Activated CD4-positive, alpha-beta T cell treated with anti-CD3 and anti-CD28 coated beads, Interleukin-2, Interleukin-6, amounts not matched to agents 100 ng/mL and 50 ng/mL, durations not matched to agents 16 hours and 8 hours (primary cell): ENCODE measurements at places on chromosomes 12 and 14.

DNA sequence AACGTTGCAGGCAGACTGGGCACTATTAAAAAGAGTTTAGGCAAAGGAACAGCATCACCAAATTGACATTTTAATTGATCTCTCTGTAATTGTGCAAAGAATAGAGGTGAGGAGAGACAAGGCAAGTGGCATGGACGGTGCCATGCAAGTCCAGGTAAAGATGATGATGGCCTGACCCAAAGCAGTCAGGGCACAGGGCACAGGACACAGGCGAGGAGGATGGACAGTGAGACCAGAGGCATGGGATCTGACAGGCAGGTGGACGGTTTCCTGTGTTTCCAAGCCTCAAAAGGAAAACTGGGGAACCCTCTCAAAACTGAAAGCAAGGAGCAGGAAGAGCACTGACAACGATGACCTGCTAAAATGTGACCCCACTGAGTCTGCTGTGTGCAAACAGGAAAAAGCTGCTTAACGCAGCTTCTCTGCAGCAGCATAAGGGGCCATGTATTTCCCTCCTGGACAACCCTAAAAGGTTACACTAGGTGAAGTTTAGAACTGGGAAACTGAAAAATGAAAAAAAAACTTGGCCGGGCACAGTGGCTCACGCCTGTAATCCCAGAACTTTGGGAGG is 50.9 kb downstream of the CLIP1 start:
- no peak for DNase-seq

DNA sequence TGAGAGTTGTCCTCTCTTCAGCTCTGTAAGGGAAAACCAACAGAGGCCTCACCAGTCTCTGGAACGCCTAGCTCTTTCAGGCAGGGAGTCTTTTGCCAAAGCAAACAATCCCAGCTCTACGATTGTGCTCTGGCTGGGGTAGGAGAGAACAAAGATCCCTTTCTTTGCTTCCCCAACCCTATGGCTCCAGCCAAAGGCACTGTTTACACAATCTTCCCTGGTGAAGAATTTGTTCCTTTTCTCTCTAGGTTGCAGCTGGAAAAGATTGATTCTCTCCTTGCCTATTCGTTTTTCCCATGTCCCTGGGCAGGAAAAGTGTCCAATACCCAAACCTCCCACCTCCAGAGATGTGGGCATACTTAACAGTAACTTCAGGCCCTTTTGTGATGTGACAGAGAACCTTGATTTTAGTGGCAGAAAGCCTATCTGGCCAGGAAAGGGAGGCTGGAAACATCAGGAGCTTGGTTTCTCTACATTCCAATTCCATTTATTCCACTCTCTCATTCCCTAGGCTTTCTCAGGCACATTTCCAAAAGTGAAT is 16.8 kb downstream of the ATP5MC2 start:
- no peak for DNase-seq

- DNase-seq = no peak
Observed at GRCh38 chr14:32372154-32372553, 43.1 kb downstream of the AKAP6 start.

- DNase-seq = no peak
Observed at GRCh38 chr14:76880449-76880848, 54.2 kb downstream of the LRRC74A start.

GRCh38 chr12:75047885-75048525 is 161.6 kb downstream of the KCNC2 start:
- no peak for DNase-seq

- DNase-seq = no peak
Observed at GRCh38 chr12:92504594-92504981, 198.2 kb upstream of the PLEKHG7 start.

- no peak for DNase-seq
Observed at GRCh38 chr12:110282300-110282860, 1.3 kb downstream of the ATP2A2 start.

- DNase-seq = no peak
Observed at GRCh38 chr14:98966475-98967162, 305.4 kb downstream of the BCL11B start.

GRCh38 chr12:112988224-112988623 is 9.9 kb downstream of the OAS2 start:
- peak; percentile 57 for DNase-seq

- peak; percentile 76 for DNase-seq
Observed at GRCh38 chr12:108884116-108885012, 4.5 kb downstream of the DAO start.

DNA sequence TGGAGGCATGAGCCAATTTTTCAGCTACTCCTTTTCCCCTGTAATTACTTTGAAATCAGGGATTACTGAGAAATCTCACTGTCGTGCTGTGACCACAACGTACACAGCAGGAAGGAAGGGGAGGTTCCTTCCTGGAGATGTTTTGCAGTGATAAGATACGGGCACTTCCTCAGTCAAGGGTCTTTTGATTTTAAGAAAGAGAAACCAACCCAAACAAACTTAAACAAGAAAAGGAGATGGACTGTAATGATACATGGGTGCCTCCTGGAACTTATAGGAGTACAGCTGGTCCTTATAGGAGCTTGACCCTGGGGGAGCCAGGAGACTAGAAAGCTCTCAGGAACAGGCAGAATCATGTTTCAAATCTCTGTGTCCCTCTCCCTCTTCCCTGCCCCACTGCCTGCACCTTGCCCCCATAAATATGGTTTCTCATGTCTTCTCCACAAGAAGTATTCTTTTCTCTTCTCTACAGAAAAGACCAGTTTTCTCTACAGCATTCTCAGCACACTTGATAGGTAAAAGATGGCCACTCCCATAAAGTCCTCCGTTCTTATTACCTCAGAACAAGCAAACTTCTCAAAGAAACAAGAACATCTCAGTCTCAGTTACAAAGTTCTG is 281.1 kb upstream of the AMIGO2 start:
- peak; percentile 76 for DNase-seq

- no peak for DNase-seq
Observed at GRCh38 chr12:62739266-62740015, 195.5 kb downstream of the PPM1H start.

- no peak for DNase-seq
Observed at GRCh38 chr14:24280797-24281460, 9.5 kb upstream of the RABGGTA start.

DNA sequence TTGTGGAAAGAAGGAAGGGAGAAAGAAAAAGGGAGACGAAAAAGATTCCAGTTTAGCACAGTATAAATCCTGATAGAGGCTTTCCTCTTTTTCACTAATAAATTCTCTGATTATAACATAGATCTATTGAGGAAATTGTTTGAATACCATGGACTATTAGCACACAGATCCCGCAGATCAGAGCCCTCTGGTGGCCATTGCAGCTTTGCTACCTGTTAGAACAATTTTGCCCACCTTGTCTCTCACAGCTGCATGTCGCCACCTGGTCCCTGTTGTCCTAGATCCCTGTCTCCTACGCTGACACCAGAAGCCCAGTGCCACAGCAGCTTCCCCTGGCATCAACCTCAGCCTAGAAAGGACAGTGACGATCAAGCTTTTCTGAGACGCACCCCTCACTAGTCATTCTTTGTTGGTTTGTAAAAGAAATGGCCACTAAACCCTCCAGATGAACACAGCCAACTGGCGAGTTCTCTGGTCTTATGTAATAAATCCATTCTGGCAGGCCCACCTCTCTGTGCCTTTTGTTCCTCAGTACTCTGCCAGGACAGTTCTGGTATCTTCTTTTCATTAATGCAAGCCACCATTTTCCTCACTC is 9.9 kb downstream of the GPHB5 start:
- no peak for DNase-seq

- DNase-seq = peak; percentile 27
Observed at GRCh38 chr12:2959505-2960389, 550 bp downstream of the TEAD4 start.

DNA sequence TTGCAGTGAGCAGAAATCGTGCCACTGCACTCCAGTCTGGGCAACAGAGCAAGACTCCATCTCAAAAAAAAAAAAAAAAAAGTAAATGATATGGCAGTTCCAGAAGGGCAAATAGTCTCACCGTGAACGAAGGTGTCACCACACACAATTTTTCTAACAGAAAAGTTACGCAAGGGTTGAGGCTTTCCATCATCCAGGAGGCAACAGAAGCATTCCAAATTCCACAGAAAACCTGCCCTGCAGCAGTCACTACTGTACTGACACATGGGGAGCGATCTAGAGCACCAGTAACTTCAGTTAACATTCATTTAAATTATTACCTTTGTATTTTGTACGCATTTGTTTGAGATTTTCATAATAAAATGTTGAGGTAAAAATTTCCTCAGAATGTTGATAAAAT is 24.8 kb downstream of the TMCC3 start:
- no peak for DNase-seq

DNA sequence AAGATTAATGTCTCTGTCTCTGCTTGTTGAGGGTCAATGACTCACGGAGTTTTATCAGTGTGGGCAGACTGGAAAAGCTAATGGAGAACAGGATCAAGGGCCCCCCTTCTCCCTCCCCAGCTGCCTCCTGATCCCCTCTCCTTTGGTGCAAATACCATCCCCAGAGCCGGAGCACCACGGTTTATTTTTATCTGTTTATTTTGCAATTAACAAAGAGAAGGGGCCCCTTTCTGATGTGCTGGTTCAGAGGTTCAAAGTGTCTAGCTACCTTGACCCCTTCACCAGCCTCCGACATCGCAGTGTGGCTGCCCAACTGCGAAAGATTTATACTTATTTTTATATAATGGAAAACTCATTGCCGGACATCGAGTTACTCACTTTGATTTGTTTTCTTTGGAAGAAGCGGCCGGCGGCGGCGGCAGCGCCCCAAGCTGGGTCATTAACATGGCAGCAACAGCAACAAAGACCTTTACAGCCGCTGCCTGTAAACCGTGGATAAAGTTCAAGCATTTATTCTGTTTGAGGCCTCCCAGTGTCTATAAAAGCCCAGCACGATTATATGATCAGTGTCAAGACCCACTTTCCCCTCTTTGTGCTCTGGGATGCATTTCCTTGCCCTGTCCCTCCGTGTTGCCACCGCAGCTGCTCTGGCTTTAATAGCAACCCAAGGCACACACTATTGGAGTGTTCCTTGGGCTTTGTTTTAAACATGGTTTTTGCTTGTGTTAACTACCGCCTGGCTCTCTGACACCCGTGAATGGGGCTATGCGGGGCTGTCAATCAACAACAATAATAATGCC is 47.4 kb upstream of the PARP11 start:
- no peak for DNase-seq

DNA sequence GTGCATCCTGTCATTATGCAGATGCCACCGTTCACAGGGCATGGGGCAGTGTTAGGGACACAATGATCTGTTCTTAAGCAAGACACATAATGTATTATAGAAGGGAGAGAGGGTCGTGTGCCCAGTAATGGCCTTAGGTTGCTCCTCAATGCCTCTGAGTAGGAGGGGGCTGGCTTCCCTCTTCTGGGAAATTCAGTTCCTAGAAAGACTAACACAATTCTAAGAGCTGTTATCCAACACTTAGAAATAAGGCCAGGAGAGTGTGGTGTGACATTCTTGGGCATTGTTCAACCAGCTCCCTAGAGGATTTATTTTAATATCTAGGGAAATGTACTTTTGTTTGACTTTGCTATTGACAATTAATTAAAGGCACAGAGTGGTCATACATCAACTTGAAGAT is 118.5 kb downstream of the ADCK1 start:
- DNase-seq = no peak

- no peak for DNase-seq
Observed at GRCh38 chr14:63860146-63860545, 7.3 kb downstream of the SYNE2 start.

DNA sequence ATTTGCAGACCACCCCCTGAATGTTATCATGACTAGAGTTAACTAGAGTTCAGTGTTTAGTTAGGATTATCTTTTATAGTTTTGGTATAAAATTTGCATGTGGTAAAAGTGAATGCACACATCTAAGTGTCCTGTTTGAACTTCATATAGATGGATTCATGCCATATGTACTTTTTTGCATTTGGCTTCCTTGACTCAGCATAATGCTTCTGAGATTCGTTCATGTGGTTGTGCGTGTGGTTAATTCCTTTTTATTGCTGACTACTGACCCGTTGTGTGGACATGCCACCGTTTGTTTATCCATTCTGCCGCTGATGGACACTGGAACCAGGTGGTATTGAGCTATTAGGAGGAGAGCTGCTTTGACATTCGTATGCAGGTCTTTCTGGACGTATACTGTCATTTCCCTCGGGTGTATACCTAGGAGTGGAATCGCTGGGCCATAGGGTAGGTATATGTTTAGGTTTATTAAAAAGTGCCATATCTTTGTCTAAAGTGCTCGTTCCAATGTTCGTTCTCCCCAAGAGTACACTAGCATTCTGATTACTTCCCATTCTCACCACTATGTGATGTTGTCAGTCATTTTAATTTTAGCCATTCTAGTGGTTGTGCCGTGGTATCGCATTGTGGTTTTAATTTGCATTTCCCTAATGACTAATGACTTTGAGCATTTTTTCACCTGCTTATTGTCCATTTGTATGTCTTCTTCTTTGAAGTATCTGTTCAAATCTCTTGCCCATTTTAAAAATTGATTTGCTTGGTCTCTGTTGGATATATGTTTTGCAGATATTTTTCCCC is 37.7 kb downstream of the RIN3 start:
- peak; percentile 62 for DNase-seq

DNA sequence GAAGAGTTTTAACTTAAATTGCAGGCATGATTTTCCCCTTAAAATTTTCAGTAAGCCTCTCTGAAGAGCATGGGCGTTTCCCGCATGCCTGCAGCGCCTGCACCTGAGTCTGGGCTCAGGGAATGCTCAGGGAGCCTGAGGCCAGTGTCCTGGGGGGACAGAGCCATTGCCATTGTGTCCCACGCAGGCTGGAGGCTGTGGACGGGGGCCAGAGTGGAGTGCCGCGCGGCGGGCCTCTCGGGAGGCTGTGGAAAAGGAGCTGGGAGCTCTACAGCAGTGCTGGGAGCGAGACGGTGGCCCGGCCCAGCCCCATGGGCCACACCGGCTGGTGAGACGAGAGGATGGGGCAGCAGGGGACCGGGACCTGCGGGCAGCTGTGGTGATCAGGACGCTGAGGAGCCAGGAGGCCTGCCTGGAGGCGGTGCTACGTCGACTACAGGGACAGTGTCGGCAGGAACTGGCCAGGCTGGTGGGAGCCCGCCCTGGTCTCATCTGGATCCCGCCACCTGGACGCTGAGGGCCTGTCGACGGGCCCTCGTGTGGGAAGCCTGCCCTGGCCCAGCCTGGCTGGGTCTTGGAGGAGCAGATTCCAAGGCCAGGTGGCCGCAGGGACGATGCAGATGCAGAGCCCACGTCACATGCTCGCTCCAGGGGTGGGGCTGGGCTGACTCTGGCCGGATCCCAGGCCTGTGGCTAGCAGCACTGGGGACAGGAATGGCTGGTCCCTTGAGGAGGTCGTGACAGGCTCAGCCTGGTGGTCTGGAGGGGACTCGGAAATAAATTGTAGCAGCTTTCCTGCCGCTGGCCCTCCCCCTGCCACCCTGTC is 7.6 kb downstream of the TEDC1 start:
- DNase-seq = no peak

- no peak for DNase-seq
Observed at GRCh38 chr14:91402348-91402747, 15.3 kb downstream of the CCDC88C start.

DNA sequence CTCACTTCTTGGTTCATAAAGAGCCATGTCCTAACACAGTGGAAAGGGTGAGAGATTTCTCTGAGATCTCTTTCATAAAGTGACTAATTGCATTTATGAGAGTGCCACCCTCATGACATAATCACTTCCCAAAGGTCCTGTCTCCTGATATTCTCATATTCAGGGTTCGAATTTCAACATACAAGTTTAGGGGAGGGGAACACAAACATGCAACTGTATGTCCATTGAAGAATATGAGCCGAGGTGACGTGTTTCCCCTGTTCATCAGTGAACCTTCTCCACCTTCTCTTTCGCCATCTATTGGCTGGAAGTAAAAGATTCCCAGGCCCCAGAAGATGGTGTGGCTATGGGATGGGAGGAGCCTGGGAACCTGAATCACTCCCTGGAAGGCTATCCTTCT is 354.2 kb upstream of the ATP2B1 start:
- DNase-seq = no peak
